ENCODE measurements at places on chromosomes 2 and 18.

DNA sequence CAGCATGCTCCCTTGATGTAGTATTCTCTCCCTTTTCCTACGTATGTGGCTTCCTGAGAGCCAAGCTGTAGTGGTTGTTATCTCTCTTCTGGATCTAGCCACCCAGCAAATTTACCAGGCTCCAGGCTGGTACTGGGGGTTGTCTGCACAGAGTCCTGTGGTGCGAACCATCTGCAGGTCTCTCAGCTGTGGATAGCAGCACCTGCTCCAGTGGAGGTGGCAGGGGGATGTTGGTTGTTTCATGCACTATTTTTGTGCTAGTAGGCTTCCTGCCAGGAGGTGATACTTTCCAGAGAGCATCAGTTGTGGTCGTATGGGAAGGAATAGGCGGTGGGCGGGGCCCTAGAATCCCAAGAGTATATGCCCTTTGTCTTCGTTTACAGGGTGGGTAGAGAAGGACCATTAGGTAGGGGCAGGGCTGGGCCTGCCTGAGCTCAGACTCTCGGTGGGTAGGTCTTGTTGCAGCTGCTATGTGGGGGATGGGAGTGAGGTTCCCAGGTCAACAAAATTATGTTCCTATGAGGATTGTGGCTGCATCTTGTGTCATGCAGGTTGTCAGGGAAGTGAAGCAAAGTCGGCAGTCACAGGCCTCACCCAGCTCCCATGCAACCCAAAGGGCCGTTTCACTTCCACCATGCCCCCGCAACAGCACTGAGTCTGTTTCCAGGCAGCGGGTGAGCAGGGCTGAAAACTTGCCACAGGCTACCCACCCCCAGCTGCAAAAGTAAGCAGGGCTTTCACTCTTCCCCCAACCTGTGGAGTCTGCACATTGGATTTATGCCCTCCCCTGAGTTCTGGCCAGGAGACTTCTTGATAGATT, 1139.5 kb downstream of the BCL11A start:
- no peak for DNase-seq

DNA sequence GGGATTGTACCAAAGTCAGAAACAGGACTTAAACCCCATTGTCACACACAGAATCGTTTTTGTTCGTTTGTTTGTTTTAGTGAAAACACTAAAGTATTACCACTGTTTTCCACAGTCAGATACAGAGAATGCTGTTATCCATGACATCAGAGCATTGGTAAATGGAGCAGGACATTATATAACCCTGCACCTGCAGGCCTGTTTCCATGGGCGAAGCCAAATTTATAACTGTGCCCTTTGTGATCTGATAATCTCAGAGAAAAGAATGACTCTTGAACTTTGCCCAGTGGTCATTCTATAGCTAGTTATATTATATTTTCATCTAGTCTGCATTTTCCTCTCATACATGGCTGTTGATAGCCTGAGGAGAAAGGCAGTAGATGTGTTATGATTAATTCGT, 217.6 kb downstream of the TMEM182 start:
- no peak for DNase-seq

DNA sequence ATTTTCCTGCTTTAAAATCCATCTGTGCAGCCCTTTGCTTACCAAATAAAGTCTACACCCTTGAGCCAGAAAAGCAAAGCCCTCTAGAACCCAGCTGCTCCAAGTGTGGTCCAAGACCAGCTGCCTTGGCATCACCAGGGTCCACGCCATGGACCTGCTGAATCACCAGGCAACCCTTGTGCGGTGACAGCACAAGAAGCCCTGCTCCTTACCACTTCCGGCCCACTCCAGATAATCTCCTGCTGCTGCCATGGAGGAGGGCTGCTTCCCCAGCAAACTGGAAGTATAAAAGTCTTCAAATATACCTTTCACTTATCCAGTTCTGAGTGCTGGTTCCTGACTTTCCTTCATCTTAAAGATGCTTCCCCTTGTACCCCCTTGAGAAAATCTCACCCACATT, 106.0 kb upstream of the PKDCC start:
- DNase-seq = no peak

DNA sequence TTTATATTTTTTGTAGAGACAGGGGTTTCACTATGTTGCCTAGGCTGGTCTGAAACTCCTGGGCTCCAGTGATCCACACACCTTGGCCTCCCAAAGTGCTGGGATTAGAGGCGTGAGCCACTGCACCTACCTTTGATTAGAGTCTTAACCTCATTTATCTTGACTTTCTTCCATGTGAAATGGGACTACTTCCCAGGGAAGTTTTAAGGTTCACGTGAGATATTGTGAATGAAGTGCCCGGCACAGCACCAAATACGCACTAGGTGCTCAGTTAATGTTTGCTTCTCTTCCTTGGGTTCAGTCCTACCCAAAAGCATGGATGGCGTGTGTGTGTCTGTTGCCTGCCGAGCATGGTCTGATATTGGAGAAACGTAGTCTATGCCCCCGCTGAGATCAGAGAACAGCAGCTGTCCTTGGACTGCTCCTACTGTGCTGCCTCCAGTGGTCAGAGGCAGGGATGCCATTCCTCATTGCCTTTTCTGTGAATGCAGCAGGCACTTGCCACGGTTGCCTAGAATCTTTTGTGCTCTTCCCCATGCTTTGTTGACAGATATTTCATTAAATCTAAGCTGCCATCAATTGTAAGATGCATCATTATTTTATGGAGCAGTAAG, 12.3 kb upstream of the TFCP2L1 start:
- no peak for DNase-seq

GRCh38 chr2:101357376-101357775, 29.9 kb downstream of the CREG2 start:
- DNase-seq = no peak

DNA sequence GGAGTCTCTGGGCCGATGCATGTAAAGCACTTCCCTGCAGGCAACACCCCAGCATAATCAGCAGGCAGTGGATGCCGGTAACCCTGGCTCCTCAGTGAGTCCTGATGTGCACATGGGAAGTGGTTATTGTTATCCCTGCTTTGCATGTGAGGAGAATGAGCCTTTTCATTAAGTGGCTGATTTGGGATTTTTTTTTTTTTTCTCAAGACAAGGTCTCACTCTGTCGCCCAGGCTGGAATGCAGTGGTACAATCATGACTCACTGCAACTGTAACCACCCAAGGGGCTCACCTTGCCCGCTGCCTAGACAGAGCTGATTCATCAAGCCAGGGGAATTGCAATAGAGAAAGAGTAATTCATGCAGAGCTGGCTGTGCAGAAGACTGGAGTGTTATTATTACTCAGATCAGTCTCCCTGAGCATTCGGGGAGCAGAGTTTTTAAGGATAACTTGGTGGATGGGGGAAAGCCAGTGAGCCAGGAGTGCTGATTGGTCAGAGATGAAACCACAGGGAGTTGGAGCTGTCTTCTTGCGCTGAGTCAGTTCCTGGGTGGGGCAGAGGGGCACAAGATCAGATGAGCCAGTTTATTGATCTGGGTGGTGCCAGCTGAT, 95.4 kb downstream of the SOCS6 start:
- no peak for DNase-seq

GRCh38 chr2:118698564-118698963, 148.9 kb downstream of the EN1 start:
- DNase-seq = no peak

DNA sequence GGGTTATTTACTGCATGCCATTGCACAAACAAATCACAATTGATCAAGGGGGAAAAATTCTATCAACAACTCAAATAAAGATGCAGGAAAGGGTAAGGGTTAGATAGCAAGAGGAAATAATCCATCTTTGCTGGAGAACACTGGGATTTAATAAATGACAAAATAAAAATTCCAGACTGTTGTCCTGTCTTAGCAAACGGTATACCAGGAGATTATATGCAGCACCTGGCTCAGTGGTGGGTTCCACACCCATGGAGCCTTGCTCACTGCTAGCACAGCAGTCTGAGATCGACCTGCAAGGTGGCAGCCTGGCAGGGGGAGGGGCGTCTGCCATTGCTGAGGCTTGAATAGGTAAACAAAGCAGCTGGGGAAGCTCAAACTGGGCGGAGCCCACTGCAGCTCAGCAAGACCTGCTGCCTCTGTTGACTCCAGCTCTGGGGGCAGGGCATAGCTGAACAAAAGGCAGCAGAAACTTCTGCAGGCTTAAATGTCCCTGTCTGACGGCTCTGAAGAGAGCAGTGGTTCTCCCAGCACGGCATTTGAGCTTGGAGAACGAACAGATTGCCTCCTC, 296.5 kb upstream of the THSD7B start:
- no peak for DNase-seq

Data from stimulated activated CD8-positive, alpha-beta memory T cell treated with anti-CD3 and anti-CD28 coated beads, Interleukin-7, amount 100 ng/mL, for 4 hours (primary cell).